ENCODE measurements at places on chromosomes 5 and 9.

DNA sequence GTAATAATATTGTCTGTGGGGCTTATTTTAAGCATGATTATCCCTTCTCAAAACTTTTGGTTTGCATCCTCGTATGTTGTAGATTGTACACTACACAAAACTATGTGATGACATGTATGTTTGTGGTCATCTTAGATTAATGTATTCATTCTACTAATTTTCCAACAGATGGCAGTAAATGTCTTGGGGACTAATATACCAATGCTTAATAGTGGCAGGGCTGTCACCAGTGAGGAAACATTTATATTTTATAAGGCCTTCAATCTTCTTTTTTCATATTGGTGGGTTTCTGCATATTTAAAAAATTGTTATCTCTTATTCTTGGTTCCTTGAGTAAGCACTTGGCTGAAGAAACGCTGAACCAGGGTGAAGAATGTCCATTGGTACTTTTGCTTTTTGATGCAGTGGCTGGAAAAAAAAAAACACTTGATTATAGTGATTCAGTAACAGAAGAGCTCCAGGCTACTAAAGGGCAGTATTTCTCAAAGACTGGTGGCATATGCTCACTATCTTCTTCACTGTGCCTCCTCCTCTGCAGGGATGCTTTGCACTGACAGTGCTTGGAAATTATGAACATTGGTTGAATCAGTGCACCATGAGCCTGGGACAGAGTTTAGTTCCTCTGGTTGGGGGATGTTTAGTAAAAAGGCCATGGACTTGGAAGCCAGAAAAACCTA lies 530.3 kb downstream of the RASEF start:
- DNase-seq, result no peak

GRCh38 chr9:34996905-34997279 lies 7.3 kb downstream of the DNAJB5 start:
- DNase-seq, result no peak

- no peak for DNase-seq
Measured at GRCh38 chr9:135501261-135502167, 1.0 kb downstream of the MRPS2 start.

- DNase-seq, result no peak
Measured at GRCh38 chr9:38390851-38391250, 1.7 kb upstream of the ALDH1B1 start.

GRCh38 chr9:12680341-12680740 lies 12.8 kb upstream of the TYRP1 start:
- no peak for DNase-seq

- no peak for DNase-seq
Measured at GRCh38 chr5:17123010-17123409, 94.4 kb upstream of the BASP1 start.

GRCh38 chr5:30894811-30895210 lies 298.7 kb upstream of the CDH6 start:
- no peak for DNase-seq

DNA sequence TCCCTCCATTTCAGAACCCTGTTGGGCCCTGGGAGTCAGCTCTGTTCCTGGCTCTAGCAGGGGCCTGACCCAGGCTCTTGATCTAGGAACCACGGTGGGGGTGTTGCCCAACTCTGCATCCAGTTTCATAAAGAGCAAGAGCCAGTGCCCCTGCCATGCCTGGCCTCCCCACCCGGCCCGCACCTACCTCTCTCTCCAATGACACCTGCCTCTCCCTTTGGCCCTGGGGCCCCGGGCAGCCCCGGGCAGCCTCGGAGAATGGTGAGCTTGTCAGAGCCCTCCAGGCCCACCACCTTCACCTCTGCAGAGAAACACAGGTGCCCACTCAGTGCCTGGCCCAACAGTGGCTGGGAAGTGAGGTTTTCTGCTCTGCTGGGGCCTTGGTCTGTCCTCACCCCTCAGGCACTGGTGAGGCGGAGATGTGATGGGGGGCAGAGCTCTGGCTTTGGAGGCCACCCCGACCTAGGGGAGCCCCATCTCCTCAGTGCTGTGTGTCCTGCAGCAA lies 1.5 kb downstream of the FCN1 start:
- DNase-seq, result no peak

GRCh38 chr5:112742424-112742823 lies 4.7 kb downstream of the APC start:
- no peak for DNase-seq

- no peak for DNase-seq
Measured at GRCh38 chr5:167934551-167934971, 356.9 kb upstream of the WWC1 start.

DNA sequence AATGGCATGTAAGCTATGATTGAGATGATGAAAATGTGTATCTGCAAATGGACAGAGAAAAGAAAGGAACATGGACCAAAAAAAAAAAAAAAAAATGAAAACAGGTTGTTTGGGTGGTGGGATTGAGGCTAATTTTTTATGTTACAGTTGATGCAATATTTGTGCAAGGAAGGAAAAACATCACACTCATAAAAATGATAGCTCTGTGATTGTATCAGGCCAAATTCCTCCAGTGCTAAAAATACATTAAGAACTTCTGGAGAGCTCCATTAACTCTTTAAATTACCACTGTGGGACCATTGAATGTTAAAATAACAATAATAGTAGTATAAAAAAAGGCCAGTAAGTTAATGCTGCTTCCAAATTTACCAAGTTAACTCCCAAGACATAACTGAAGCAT lies 79.5 kb upstream of the MSX2 start:
- DNase-seq, result no peak

GRCh38 chr9:99635032-99635431 lies 186.7 kb upstream of the NR4A3 start:
- no peak for DNase-seq

GRCh38 chr5:145903867-145904266 lies 31.1 kb upstream of the GRXCR2 start:
- no peak for DNase-seq

- DNase-seq, result no peak
Measured at GRCh38 chr9:104386425-104387069, 117.5 kb upstream of the OR13F1 start.

DNA sequence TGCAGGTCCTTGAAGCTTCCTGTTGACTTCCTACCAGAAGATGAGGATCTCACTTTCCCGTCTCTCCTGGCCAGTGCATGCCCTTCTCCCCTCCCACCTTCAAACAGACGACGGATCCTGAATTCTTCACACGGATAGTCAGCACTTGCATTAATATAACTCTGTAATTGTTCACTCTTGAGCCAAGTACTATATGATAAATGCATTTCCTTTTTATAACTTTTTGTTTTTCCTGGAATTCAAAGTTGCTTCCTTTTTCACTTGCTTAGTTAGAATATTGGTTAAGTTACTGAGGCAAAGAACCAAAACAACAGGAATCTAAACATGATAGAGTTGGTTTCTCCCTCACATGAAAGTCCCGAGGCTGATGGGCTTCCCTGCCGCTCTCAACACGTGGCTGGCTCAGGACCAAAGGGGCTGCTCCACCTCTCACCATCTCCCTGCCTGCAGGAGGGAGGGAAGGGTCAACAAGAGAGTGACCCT lies 20.2 kb upstream of the EGFL7 start:
- DNase-seq, result no peak

GRCh38 chr5:131672776-131673175 lies 37.7 kb upstream of the RAPGEF6 start:
- no peak for DNase-seq

GRCh38 chr5:35319333-35320002 lies 89.2 kb upstream of the PRLR start:
- no peak for DNase-seq

GRCh38 chr9:34989946-34990635 lies 546 bp downstream of the DNAJB5 start:
- peak; percentile 20 for DNase-seq

DNA sequence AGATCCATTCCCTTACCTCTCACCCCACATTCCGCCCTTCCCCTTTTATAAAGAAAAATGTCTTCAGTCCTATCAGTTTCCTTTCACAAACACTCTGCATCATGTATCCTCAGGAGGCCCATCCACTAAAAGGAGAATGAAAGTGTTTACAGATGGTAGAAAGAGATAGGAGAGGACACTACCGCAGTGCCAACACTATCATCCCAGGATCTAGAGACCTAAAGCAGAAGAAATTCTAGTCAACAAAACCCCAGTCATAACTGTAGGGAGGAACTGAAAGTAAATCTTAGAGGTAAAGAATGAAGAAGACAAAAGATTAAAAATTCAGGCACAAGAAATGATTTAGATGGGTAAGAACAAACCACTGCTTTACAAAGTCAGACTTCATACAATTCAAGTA lies 114.1 kb downstream of the MLLT3 start:
- no peak for DNase-seq

DNA sequence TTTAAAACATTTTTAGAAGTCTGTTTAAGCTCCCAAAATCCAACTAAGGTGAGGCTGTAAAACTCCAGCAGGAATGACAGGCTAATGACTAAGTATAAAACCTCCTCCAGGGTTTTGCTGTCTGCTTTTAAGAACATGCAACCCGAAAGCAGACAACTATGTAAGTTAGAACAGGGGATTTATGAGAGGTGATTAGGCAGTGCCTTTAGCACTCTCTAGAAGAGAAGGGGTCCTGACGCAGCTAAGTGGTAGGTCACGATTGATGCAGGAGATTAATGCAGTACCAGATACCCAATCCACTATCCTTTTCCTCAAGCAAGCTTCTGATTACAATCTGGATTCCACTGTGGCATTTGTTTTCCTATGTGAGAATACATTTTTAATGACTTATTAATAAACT lies 25.9 kb downstream of the HOMER1 start:
- no peak for DNase-seq

DNA sequence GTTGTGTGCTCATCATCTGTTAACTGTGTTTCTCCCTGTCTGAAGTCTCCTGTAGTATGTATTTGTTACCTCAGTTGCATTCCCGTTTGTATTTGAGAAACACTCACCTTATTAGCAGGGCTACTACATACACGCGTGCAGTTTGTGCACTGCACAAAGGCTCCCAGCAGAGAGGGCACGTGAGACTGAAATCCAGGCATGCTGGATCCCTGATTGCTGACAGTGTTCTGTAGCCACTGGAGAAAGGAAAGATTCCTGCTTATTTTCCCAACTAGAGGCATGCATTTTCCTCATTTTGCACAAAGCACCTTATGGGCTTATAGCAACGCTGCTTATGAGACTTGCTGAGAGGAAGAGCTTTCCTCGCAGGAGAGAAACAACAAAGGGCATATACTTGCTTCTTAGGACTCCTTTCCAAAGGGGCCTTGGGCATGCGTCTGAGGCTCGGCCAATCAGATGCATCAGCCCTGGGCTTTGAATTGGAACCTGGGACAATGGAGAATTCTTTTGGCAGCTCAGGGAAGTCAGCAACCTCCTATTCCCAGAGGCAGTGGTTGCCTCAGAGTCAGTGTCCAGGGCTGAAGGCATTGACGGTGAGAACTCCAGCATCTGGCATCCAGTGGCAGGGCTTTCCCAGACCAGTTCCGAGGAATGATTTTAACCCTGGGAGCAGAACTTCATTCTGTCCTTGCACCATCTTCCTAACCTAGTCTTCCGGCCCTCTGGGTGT lies 9.9 kb upstream of the MEGF10 start:
- DNase-seq, result no peak

- DNase-seq, result no peak
Measured at GRCh38 chr5:143524338-143524945, 121.0 kb upstream of the NR3C1 start.

DNA sequence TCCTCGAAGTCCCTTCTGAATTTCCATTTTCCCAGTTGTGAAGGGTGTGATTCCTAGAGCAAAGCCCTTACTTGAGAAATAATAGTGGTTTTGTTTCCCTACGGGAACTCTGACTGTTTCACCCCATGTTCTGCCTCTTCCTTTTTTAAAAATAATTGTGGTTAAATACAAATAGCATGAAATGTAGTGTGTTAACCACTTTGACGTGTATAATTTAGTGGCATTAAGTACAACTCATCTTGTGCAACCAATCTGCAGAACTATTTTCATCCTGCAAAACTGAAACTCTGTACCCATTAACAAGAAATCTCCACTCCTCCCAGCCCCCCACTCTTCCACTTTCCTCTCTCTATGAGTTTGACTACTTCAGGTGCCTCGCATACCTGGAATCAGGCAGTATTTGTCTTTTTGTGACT lies 35.6 kb upstream of the HAND1 start:
- no peak for DNase-seq

GRCh38 chr9:76004526-76004925 lies 114.1 kb downstream of the PCSK5 start:
- DNase-seq, result no peak

Data from activated gamma-delta T cell treated with Interleukin-2 at 50 U/mL for 16 hours (primary cell).